Non-pigmented ciliary epithelial cell (primary cell): ENCODE measurements at places on chromosomes 5 and 9.

GRCh38 chr5:30405821-30406220, 787.7 kb upstream of the CDH6 start:
- peak; percentile 31 for DNase-seq

DNA sequence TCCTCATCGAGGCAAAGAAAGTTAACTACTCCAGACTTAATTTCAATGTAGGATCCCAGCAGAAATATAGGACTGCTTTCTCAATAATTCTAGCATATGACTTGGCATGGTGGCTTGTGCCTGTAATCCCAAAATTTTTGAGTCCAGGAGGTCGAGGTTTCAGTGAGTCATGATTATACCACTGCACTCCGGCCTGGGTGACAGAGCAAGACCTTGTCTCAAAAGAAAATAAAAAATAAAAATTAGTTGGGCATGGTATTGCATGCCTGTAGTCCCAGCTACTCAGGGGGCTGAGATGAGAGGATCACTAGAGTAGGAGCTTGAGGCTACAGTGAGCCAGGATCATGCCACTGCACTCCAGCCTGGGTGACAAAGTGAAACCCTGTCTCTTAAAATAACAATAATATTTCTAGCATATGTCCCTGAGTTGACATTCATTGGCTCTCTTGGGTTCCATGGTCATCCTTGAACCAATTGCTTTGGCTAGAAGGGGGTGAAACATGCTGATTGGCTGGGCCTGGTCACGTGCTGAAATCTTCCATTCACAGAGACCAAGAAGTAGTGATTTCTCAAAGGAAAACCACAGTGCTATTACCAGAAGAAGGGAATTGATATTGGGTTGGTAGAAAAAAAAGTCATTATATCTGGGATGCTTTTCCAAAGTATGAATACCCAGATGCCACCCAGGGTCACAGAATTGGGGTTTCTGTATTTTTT, 31.6 kb upstream of the GARNL3 start:
- DNase-seq, result no peak

- no peak for DNase-seq
Observed at GRCh38 chr9:86178503-86178902, 79.1 kb upstream of the GOLM1 start.

DNA sequence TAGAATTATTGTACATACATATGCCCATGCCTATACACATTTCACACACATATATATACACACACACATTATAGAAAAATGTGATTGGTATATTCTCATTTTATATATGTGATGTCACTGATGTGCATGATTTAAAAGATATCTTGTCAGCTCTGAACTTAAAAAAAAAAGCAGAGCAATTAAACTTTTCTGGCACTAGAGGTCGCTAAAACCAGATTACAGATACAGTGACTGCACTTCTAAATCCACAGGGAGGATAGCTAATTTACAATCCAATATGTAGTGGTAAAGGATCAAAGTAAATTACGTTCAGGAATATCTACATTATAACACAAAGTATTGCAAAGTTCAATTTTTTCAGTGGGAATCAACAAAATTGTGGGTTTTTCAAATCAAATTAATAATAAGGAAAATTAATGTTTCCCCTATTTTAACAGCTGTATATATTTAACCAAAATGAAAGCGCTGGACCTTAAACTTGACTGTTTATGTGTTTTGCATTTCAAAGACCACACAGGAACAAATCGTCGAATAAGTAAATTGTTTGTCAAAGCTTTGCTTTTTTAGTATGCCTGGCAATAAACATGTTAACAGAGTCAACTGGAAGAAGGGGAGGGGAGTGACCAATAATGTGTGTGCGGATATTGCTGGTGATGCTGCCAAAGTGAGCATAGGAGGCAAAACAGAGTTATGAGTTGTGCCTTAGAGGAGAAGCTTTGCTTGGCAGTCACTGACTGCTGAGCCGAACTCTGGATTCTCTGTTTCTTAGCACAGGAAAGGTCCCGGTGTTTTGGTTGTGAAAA, 1201.4 kb upstream of the C9orf72 start:
- DNase-seq, result no peak

DNA sequence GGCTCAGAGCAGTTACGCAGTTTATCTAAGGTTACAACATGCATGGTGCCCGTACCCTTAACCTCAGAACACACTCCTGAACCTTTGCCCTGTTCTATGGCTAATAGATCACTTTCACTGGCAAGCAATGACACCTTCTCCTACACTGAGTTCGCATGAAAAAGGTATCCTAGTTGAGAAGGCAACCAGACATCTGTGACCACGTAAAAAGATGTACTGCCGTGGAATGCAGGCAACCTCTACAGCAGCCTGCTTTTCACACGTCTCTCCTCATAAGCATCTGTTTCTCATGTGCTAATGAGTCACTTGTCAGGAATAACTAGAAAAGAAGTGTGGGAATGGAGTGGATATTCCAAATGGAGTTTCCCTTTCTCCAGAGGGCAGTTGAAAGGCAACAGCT, 71.4 kb downstream of the FBXO38 start:
- no peak for DNase-seq

- no peak for DNase-seq
Observed at GRCh38 chr5:114952876-114953275, 216.8 kb downstream of the TRIM36 start.

GRCh38 chr5:53167836-53168235, 58.3 kb upstream of the MOCS2 start:
- DNase-seq, result no peak

DNA sequence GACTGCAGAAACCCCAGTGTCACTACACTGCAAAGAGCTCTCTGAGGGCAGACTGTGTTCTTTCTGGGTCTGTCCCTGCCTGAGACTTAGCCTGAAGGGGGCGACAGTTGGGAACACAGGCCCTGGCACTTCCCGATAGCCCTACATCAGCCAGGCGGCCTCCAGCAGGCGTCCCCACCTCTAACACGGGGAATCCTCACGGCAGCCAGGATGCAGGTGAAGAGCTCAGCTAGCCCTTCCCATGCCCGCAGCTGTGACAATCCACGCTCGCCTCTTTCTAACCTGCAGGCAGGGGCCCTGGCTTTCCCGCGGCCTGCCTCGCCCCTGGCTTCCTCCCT, 5.9 kb downstream of the MED22 start:
- no peak for DNase-seq

GRCh38 chr5:176862330-176862995, 36.7 kb downstream of the HK3 start:
- DNase-seq, result no peak

- DNase-seq, result peak; percentile 45
Observed at GRCh38 chr5:132556763-132557477, at the start of gene RAD50. RAD50 (plus strand) TSS chr5:132556977; CDS start chr5:132557325, 348 bp downstream.

DNA sequence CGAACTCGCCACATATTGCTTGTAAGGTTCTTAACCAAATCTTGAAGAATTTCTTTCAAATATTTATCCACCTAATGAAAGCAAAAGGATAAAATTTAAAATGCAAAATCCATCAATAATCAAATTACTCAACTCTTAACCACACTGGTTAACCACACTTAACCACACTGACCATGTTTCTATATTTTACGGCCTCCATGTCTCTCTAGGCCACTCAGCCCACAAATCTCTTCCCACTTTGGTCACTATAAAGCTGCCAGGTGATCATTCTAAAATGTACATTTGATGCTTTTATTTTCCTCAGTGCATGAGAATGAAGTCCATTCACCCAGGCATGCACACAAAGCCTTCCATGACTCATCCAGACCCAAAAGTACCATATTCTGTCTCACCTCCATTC, 56.4 kb upstream of the OR2K2 start:
- DNase-seq, result no peak

DNA sequence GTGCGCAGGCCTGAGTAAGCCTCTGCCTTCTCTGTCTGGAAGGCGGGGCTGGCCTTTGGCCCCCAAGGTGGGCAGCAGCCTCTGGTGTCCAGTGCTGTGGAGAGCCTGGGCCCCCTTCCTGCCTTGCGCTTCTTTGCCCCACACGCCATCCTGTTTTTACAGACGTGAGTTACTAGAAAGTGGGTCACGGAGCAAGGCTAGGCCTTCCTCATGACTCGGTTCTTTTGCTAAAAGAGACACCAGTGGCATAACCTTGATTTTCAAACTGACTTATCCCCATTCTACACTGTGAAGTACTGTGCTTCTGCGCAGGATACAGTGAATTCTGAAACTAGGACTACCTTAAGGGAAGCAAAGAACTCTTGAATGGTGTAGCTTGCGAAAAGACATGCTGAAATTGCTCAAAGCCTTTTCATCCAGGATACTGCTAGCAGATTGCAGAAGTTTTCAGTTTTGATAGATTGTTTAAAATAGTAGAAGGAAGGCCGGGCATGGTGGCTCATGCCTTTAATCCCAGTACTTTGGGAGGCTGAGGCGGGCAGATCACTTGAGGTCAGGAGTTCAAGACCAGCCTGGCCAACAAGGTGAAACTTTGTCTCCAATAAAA, 7.2 kb downstream of the ROPN1L start:
- DNase-seq, result no peak

- DNase-seq, result no peak
Observed at GRCh38 chr5:95631991-95632675, 12.2 kb downstream of the GPR150 start.

GRCh38 chr5:135737701-135738563, 96.5 kb upstream of the SLC25A48 start:
- no peak for DNase-seq

- no peak for DNase-seq
Observed at GRCh38 chr5:81972492-81972783, 615 bp downstream of the ATG10 start.

GRCh38 chr5:172004824-172005237, 1.6 kb downstream of the FBXW11 start:
- no peak for DNase-seq

GRCh38 chr9:2729721-2730120, 12.4 kb downstream of the KCNV2 start:
- DNase-seq, result no peak

DNA sequence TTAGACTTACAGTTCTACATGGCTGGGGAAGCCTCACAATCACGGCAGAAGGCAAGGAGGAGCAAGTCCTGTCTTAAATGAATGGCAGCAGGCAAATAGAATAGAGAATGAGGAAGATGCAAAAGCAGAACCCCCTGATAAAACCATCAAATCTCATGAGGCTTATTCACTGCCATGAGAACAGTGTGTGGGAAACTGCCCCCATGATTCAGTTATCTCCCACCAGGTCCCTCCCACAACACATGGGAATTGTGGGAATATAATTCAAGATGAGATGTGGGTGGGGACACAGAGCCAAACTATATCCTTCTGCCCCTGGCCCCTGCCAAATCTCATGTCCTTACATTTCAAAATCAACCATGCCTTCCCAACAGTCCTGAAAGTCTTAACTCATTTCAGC, 367.1 kb downstream of the MED10 start:
- no peak for DNase-seq

GRCh38 chr5:17995997-17996396, 361.7 kb downstream of the TAF11L14 start:
- DNase-seq, result no peak

DNA sequence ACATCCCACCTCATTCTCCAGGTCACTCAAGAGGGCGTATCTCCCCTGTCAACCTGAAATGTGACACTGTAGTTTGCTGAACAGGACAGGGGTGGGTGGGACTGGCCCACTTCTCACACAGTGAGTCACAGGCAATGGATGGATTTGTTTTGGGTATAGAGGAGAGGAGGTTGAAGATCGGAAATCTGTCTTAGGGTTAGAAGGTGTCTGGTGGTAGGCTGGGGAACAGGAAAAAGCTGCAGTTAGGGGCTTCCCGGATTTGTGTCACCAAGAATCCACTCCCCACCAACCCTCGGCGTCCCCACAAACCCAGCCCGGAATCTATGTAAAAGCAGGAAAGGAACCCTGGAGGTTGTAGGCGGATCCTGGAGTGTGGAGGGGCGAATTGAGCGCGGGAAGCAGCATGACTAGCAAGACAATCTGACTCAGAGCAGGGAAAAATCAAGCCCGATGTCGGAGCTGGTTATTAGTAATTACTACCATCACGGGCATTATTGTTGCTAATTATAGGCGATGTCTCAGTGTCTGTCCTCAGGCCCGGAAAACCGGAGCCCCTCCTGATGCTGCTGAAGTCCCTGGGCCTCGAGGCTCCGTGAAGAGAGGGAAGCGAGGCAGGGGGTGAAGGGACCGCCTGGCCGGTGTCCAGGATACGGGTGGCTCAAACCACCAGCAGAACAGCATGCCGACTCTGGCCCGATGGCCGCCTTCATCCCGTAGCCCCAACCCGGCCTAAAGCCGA, 1.7 kb upstream of the IRX1 start:
- DNase-seq, result no peak

GRCh38 chr5:31075981-31076380, 117.5 kb upstream of the CDH6 start:
- no peak for DNase-seq

DNA sequence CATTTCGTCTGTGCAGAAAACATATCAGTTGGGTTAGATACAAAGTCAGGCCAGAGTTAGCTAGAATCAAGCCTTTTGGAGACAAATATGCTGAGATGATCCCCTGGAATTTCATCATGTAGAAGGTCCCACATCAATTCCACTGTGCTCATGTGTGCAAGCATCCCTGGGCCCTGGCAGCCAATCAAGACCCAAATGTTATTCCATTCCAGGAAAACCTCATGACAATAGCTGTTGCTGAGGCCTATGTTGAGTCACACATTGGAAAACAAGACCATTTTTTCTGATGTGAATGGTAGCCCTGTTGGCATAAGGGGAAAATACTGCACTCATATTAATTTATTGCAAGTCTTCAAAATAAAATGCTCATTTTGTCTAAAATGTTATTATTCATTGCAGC, 11.5 kb downstream of the SPOCK1 start:
- no peak for DNase-seq
